ENCODE measurements at places on chromosomes 12 and 14. TPM values are rescaled to one million over a fixed set of nuclear protein-coding genes. Genes with fewer than 3 reads are reported as not detected.

SPX gene
- 2.3 TPM for total RNA-seq

OR6S1 gene
- total RNA-seq = not detected

RHOJ gene
- not detected for total RNA-seq

GARIN6 gene
- total RNA-seq = not detected

GSC gene
- 0.58 TPM for total RNA-seq

TBPL2 gene
- total RNA-seq = not detected

ANG gene
- 11.0 TPM for total RNA-seq

LHX5 gene
- not detected for total RNA-seq

TSPAN8 gene
- 0.69 TPM for total RNA-seq

KRT7 gene
- total RNA-seq = 4,524 TPM

CLEC4C gene
- not detected for total RNA-seq

RNF212B gene
- total RNA-seq = not detected

SLC38A4 gene
- not detected for total RNA-seq

GLS2 gene
- 0.27 TPM for total RNA-seq

KRT72 gene
- not detected for total RNA-seq

CDH24 gene
- total RNA-seq = 5.0 TPM

All from A549 treated with ZK216348 at 1 μM for 4 hours (cell line).